PC-9 (cell line): ENCODE measurements at places on chromosomes 1 and 21.

GRCh38 chr1:225366552-225366951 lies 61.3 kb downstream of the LBR start:
- no peak for DNase-seq

- peak; percentile 46 for DNase-seq
Measured at GRCh38 chr1:179706339-179706941, 36.7 kb upstream of the FAM163A start.

GRCh38 chr1:211551638-211552460 lies 27.1 kb downstream of the SLC30A1 start:
- DNase-seq = peak; percentile 97

DNA sequence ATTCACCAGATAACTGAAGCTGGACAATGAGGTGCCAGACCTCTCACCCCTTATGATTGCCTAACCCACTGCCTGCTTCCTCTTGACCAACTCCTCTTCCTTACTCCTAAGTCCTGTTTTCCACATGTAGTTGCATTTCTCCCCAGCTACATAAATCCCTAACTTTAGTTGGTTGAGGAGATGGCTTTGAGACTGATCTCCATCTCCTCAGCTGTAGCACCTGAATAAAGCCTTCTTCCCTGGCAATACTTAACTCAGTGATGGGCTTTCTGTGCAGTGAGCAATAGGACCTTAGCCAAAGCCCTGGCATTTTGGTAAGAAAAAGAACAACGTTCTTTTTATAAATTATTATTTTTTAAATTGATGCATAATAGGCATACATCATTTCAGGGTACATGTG lies 691.1 kb downstream of the MATN1 start:
- DNase-seq = no peak

GRCh38 chr1:59815892-59816291 lies 1.1 kb downstream of the HOOK1 start:
- DNase-seq = no peak

- DNase-seq = no peak
Measured at GRCh38 chr1:228783418-228784040, 48.2 kb downstream of the RHOU start.

DNA sequence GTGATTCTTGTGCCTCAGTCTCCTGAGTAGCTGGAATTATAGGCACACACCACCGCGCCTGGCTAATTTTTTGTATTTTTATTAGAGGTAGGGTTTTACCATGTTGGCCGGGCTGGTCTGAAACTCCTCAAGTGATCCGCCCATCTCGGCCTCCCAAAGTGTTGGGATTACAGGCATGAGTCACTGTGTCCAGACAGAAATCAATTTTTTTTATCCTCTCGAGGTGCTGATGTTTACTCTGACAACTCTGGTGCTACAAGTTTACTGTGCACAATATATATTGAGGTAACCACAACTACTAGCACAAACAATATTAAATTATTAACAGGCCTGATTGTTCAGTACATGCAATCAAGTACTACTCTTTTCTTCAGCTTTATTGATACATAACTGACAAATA lies 39.7 kb downstream of the F13B start:
- peak; percentile 60 for DNase-seq

GRCh38 chr1:12447849-12448312 lies 170.1 kb downstream of the DHRS3 start:
- DNase-seq = no peak

GRCh38 chr21:32240851-32241687 lies 37.8 kb downstream of the MIS18A start:
- DNase-seq = no peak

DNA sequence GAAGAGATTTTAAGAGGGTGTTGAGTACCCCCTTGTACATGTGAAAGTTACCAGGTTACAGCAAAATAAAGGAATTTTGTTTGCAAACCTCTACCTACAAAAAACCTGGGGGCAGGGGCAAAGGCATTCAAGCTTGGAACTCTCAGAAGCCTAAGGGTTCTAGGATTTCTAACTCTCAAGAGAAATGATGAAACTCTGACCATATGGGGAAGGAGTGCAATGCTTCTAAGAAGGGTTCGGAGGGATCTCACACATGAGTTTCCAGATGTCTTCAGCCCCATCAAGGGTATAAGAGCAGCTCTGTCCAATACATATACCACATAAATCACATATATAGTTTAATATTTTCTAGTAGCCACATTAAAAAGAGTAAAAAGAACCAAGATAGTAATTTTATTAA lies 7.3 kb upstream of the FCGR2A start:
- DNase-seq = no peak

DNA sequence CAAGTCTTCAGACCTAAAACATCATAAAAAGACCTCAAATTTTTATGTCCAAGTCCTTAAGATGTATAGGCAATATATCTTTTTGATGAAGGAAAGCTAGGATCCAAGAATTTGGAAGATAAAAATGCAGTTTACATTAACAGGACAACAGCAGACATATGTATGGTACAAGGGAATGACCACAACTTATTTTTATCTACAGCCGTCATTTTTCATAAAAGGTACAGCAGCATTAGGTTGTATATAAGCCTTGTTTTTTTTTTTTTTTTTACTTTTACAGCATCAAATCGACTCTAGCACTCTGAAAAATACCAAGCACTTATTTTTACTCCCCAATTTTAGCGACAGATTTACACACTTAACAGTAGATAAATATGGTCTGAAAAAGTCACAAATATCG lies 1.3 kb downstream of the SRSF10 start:
- DNase-seq = no peak

DNA sequence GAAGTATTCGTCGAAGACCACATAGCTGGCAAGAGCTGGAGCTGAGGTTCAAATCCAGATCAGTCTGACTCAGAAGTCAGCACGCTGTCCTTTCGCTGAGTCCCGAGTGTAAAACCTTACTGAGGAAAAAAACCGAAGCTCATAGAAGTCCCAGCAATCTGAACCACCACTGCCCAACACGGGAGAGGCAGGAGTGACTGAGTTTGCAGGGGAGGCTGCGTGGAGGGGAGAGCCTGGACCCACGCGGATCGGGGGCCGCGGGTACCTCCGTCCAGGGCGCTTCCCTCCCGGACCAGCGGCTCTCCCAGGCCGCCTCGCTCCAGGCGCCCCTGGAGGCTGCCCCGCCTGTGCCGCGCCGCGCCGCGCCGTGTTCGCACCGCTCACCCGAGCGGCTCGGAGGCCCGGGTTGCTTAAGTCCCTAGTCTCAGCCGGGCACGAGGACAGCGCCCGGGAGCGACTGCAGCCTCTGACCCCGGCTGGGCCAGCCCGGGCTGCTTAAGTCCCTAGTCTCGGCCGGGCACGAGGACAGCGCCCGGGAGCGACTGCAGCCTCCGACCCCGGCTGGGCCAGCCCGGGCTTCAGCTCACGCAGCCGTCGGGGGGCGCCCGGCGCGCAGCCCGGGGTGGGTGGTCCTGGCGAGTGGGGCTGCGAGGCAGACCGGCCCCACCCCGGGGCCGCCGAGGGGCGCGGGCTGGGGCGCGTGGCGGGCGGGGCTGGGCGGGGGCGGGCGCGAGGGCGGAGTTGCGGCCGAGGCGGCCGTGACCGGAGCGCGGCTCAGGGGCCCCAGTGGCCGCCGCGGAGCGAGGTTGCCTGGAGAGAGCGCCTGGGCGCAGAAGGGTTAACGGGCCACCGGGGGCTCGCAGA lies at the start of gene ADAMTSL4:
Gene ADAMTSL4 (plus strand): TSS at position 777 of the 864 bp plus-strand sequence. CDS start 2,881 bp downstream, outside the sequence.
- DNase-seq = peak; percentile 60

GRCh38 chr1:166432655-166433054 lies 265.9 kb upstream of the FAM78B start:
- DNase-seq = no peak

DNA sequence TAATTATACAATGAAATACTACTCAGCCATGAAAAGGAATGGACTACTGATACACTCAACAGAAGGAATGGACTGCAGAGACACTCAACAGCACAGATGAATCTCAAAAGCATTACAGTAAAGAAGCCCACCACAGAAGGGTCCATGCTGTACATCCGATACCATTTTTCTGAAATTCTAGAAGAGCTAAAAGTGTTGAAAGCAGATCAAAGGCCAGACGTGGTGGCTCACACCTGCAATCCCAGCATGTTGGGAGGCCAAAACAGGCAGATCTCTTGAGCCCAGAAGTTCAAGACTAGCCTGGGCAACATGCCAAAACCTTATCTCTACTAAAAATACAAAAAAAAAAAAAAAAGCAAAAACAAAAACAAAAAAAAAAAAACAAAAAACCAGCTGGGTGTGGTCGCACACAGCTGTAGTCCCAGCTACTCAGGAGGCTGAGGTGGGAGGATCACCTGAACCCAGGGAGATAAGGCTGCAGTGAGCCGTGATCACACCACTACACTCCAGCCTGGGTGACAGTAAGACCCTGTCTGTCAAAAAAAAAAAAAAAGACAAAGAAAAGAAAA lies 15.5 kb downstream of the PPP1R15B start:
- no peak for DNase-seq

DNA sequence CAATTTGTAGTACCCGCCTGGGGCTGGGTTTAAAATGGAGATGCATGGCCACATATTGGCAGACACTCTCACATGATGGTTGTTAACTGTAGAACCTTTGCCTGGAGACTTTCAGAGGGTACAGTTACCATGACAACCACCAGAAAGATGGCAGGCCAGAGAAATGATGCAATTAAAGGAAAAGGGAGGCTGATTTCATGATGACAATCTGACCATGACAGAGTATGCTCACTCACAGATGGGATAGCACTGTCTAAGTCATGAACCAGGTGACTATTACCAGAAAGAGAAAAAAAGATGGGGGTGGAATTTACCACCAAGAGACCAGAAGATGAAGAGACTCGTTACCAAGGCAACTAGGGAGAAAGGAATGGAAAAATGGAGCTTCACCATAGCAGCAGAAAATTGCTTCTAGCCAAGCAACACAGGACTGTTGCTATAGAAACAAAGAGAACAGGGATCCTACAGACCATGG lies 3.5 kb upstream of the TRIT1 start:
- DNase-seq = no peak

GRCh38 chr1:83918688-83919285 lies 80.1 kb downstream of the TTLL7 start:
- DNase-seq = no peak

GRCh38 chr1:187577610-187578009 lies 748.9 kb downstream of the PLA2G4A start:
- DNase-seq = no peak

- DNase-seq = no peak
Measured at GRCh38 chr21:20720623-20721022, 277.6 kb upstream of the NCAM2 start.

GRCh38 chr1:232962761-232963745 lies 12.6 kb downstream of the NTPCR start:
- DNase-seq = no peak

DNA sequence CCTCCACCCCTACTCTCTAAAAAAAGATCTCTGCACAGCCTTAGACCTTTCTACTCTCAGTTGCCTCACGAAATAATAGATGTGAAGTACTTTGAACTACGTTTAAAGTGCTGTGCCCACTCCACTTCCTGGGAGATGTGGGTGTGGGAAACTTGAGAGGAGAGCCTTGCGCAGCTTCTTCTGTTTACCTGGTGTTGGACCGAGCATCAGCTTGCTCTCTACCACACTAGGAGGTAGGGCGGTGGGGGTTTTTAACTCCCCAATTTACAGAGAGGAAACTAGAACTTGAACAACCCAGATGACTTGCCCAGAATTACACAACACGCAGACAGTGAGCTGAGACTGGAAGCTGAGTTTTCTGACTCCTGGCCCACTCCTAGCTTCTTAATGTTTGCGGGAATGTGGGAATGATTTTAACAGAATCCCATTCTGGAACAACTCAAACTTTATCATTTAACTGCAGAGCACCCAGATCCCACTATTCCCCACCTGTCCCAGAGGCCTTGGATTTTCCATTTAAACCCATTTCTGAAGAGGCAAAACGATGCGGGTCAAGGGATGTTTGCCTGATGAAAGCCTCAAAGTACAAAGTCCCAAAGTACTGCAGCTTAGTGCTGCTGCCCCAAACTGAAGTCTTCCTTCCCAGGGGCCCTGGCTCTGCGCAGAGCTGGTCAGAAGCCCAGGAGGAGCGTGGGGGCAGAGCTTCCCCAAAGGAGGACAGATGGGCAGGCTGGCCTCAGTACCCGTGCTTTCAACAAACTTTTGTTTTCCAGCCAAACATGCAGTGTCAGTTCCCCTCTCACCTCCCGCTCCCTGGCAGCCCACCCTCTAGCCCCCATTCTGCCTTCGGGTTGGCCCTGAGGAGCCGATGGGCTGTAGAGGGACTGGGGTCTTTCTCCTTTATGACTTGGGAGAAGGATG lies 19.0 kb downstream of the BTG2 start:
- DNase-seq = no peak

DNA sequence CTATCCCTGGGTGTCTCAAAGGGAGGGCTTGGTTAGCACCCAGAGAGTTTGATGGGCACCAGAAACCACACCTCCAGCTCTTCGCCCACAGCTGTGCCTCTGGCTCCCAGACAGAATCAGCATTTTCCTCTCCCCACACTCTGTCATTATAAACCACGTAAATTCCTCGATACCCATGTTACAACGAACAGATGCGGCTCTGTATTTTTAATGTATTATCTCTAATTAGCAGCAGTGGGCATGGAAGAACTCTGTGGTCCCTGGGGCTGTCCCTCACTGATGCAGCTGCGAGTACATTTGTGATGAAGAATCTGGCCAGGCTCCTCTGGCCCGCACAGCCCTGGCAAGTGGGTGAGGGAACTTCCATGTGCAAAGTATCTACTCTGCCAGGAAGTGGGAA lies 10.8 kb downstream of the HMGB4 start:
- no peak for DNase-seq

GRCh38 chr1:205541161-205541886 lies 36.9 kb downstream of the CDK18 start:
- DNase-seq = no peak

DNA sequence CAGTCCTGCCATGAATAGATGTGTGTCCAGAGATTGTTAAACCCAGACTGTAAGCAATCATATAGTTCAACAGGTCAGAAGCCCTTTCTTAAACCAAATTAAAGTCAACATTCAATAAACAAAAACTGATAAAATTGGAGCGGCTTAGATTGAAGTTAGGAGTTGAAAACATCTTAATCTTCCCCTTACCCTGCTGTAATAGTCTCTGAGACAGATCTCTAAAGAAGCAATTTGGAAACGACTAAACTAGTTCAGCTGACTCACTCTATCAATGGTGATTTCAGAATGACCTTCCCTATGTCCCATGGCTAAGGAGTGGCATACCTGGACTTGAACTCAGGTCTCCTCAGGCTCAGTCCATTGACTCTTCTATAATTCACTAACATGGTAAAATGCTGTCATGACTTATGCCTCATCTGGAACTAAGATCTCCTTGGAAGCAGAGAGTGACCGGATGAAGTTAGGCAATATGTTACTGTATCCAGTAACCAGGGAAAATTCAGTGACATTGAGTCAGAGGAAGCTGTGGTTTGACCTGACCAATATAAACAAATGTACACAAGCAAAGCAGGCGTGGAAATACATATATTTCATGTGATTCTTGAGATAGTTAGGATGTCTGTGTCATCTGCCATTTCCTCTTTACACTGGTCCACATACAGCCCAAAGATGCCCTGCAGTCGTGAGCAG lies 30.1 kb downstream of the SGIP1 start:
- DNase-seq = peak; percentile 96

- no peak for DNase-seq
Measured at GRCh38 chr1:206117151-206117948, at the start of gene AVPR1B. Gene AVPR1B, minus strand, starts transcription at chr1:206117388. Its CDS starts 498 bp downstream, at chr1:206116890.
